NCI-H524 (cell line): ENCODE measurements at places on chromosomes 16 and 17.

DNA sequence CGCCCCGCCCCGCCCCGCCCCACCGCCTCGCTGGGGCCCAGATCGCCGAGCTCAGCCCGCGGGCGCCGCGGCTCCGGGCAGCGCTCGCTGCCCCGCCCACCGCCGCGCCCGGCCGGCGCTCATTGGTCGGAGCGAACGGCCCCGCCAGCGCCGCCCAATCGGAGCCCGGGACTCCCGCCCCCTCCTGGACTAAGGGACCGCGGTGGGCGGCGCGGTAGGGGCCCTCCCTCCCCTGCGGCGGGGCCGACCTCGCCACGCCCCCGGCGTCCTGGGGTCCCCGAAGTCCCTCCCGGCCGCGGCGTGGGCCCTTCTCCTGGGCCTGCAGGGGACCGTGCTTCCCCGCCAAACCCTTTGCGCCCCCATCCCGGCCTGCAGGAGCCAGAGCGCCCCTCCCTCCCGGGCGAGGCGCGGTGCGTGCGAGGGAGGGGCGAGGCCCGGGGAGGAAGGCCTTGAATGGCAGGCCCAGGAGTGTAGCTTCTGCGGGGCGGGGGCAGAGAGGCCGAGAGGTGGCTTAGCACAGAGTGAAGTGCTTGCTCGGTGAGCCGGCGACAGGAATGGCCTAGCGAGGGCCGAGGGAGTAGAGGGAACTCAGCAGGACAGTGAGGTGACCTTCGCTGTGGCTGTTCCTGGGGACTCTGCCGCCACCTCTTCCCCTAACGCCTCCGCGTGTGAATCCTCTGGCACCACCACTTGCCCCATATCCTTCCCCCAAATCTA lies at the start of gene CAMKK1:
Gene CAMKK1 (minus strand): TSS at position 51 of the 717 bp plus-strand sequence. CDS start 7,366 bp downstream, outside the sequence.
- DNase-seq = peak; percentile 94

GRCh38 chr16:87392821-87393679 lies 914 bp downstream of the MAP1LC3B start:
- DNase-seq = no peak

DNA sequence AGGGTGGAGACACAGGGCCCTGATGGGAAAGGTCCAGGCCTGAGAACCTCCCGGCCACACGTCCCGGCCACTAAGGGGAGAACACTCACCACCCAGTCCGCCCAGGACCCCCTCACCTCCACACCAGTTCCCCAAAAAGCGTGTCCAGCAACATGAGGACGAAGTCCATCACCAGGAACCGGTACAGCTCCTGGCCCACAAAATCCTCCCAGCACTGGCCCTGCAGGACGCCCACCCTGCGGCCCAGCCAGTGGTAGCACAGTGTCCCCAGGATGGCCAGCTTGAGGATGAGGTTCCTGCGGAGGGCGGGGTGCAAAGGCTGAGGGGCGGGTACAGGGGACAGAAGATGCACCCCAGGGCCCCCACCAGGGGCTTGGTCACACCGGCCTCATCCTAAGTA lies 8.0 kb downstream of the TMC6 start:
- no peak for DNase-seq

DNA sequence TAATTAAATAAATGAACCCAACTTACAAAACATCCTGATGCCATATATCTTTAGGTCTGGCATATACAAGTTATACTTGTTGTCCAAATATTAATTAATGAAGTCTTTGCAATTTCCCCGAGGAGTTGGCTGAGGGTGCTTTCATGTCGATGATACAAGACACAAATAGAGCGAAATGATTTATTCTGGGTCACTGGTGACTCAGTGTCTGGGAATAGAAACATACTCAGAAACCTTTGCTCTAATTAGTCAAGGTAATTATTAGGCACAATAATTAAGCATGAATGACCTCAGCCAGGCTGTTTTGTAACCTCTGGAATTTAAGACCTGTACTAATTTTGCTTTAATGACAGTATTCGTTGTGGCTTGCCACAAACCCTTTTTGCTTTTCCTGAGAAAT lies 37.0 kb upstream of the HAPSTR1 start:
- no peak for DNase-seq

DNA sequence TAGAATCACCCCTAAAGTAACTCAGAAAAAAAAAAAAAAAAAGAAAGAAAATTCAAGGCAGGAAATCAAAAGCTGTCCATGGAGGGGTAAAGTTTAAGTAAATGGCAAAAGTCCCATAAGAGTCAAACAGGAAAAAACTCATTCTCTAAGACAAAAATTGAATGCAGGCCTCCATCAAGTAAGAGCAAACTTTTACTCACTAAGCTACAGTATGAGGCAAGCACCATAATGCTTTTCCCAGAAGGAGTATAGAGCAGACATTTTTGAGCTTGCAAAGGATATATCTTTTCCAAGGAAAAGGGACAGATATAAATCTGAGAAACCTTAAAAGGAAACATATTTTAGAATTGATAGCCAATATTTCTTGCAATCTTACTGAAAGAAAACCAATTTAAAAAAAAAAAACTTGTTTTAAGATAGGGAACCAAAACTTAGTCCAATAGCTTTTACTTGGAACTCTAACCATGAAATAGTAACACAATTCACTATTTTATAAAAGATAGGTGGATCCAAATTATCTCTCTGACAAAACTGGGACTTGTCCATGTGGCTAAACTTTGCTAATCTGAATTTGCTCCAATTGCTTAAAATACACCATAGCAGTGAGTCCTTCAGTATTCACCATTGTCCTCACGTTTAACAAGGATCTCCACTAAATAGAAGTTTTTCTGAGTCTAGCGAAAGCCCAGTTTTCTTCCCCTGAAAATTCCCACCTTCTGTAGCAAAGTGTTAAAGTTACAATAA lies 99.8 kb downstream of the CDH11 start:
- no peak for DNase-seq

GRCh38 chr17:27319541-27320221 lies 25.8 kb downstream of the WSB1 start:
- peak; percentile 100 for DNase-seq

GRCh38 chr17:81723651-81724209 lies 11.6 kb downstream of the SLC25A10 start:
- no peak for DNase-seq

GRCh38 chr17:76501018-76501826 lies at the start of gene RHBDF2:
TSS of gene RHBDF2 (minus strand) at chr17:76501423. CDS start at chr17:76481524, 19,899 bp downstream.
- DNase-seq = peak; percentile 70

GRCh38 chr17:49327835-49328784 lies 33.9 kb downstream of the ZNF652 start:
- DNase-seq = no peak

- DNase-seq = no peak
Measured at GRCh38 chr17:76982408-76983074, 114.3 kb downstream of the MGAT5B start.

- no peak for DNase-seq
Measured at GRCh38 chr17:49522357-49522890, 27.3 kb downstream of the NGFR start.

DNA sequence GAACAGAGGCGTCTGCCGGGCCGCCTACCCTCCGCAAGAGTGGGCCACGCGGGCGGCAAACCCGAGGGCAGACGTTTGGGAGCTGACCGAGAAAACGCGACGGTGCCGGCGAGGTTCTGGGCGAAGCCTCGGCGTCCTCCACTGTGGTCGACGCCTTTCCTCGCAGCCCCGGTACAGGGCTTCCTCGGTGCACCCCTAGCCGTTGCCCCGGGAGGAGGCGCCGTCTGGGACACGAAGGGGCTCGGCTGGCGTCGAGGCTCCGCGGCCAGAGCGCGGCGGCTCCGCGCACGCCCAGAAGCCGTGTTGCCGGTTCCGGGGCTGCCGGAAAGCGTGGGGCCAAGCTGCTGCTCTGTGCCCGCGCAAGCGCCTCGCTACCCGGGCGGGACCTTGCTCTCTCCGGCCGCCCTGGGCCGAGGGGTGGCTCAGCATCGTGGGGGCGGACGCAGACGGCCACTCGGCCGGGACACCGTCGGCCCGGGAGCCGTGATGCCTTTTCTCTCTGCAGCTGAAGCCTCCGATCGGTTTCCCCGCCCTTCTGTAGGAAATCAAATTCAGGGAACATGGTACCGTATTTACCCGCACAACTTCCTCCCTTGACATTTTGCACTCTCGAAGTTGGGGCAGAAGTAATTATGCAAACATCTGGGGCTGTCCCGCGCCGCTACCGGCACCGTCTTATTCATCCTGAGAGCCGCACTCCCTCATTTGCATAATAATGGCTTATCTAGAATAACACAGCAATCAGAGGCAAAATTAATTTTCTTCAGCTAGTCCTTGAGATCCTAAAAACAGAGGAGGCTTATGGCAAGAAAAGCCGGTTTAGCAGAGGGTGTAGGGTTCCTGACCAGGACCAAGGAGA lies 7.3 kb upstream of the CBX8 start:
- peak; percentile 74 for DNase-seq

DNA sequence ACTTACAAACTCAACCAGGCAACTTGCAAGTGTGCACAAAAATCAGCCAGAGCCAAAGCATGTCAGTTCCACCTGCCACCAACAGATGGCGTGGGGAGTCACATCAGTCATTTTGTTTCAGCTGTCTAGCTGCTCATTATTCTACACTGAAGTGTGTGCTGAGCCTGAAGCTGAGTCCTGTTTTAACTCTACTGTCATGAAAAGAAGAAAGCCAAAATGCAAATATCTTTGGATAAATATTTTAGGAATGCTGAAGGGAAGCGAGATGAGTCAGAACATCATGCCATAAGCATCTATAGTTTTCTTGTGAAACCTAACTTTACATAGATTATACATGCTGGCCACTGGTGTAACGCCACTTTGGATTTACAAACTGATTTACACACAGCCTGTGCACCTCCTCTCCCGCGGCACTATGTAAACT lies 172.6 kb downstream of the CDK5R1 start:
- peak; percentile 36 for DNase-seq

- DNase-seq = no peak
Measured at GRCh38 chr17:46121165-46121764, 72.0 kb downstream of the KANSL1 start.

- DNase-seq = peak; percentile 2
Measured at GRCh38 chr17:9101356-9101755, 80.0 kb downstream of the NTN1 start.

- no peak for DNase-seq
Measured at GRCh38 chr17:82826211-82826610, 13.6 kb downstream of the ZNF750 start.

GRCh38 chr16:31568577-31569359 lies 41.1 kb downstream of the AHSP start:
- DNase-seq = no peak

- DNase-seq = peak; percentile 78
Measured at GRCh38 chr16:77169650-77170236, 21.2 kb upstream of the MON1B start.

DNA sequence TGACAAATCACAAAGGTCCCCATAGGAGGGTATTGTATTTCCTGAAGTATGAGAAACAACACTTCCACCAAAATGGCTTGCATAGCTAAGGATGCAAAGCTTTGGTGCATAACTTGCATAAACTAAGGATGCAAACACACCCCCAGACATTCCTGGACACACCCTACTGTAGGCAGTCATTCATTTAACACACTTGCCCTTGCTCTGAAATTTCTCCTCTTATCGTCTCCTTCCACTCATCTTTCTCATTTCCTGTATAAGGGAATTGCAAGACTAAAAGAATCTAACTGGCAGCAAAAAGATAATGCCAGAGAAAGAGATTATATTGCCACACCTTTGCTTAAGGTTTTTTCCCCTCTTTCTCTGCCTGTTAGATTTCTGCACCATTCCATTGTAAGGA lies 28.3 kb downstream of the CHD9 start:
- no peak for DNase-seq

DNA sequence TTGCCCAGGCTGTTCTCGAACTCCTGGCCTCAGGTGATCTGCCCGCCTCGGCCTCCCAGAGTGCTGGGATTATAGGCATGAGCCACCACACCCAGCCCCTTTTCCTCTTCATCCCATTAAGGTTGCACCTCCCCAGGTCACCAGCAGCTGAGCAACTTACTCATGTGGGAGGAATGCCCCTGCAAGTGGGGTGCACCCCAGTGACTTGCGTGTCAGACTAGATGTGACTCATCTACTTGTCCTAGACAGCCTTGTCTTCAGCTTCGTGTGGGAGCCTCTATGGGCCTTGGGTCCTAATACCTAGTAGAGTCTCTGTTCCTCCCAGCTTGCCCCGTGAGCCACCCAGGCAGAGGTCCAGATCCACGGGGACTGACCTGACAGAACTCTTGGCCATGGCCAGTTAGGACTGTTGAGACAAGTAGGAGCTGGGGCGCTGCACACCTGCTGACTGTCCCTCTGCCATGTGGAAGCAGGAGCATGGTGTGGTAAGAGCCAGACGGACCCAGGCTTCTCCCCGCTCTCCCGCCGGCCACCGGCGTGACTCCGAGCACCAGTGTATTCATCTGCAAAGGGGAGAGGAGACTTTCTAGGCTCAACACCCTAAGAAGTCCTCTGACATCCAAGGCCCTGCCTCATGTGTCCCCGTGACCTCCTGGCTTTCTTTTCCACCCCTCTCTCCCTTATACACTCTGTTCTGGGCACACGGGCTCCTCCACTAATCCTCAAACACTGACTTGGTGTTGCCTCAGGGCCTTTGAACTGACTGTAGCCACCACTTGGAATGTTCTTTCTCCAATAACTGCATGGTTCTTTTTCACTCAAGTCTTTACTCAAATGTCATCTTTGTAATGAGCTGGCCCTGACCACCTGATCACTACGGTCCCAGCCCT lies 11.6 kb upstream of the CBX4 start:
- no peak for DNase-seq

DNA sequence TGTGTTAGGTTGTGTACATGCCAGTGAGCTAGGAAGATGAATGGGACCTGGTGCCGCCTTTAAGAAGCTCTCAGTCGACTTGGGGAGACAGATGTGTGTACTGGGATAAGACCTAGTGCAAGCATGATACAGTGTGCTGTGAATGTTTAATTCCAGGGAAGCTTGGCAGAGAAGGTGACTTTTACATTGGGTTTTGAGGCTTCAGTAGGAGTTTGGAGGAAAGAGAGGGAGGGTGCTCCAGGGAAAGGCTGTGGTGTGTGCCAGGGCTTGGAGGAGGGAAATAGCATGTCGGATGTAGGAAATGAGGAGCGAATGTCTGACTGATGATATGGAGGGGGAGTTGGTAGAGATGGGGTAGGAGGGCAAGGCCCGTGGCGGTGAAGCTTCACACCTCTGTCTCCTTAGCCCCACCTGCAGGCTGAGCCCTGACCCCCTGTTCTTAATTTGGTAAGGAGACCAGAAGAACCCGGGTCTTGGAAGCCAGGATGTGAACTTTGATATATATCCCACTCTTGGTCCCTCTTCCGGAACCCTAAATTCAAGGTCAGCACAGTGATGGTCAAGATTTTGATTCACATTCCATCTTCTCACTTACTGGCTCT lies 76.6 kb downstream of the PLCG2 start:
- no peak for DNase-seq

- DNase-seq = no peak
Measured at GRCh38 chr16:30989469-30990047, 4.6 kb downstream of the HSD3B7 start.

GRCh38 chr17:5545051-5545987 lies 39.0 kb downstream of the NLRP1 start:
- no peak for DNase-seq

- DNase-seq = no peak
Measured at GRCh38 chr16:27650073-27650701, 100.2 kb downstream of the KATNIP start.

GRCh38 chr16:3868556-3868955 lies 12.0 kb downstream of the CREBBP start:
- DNase-seq = no peak
